ENCODE measurements at places on chromosomes 13 and 19.

DNA sequence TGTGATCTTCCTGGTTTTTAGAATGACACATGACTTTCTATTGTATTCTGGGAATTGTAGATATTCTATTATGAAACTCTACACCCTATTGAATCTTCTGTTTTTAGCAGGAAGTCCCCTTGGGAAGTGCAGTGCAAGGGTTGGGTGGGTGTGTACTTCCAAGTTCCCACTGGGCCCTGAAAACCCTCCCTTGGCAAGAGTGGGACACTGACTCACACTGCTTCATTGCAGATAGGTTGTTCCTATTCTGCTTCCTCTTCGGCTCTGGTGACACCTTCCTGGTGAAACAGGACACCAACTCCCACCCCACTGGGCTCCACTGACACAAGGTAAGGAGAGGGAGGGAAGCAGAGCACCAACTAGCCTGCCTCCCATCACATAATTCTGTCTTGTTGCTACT lies 121.8 kb downstream of the KCTD12 start:
- DNase-seq: no peak

- no peak for DNase-seq
These were observed 222.5 kb upstream of the SPRY2 start for GRCh38 chr13:80563439-80563838.

DNA sequence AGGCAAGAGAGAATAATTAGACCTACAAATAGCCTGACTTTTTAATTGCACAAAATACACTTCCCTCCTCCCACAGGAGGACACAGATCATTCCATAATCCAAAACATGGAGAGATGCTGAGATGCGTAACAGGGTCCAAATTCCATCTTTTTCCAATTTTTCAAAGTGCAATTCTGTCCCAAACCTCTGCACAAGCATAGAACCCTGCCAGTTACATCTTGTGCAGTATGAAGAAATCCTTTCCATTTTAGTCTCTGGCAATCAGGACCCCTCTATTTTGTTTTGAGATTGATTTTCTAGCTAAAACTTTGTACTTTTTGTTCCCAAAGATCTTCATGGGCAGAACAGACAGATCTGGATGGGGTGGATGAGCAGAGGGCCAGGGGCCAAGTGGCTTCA lies 209.2 kb downstream of the B3GLCT start:
- no peak for DNase-seq

DNA sequence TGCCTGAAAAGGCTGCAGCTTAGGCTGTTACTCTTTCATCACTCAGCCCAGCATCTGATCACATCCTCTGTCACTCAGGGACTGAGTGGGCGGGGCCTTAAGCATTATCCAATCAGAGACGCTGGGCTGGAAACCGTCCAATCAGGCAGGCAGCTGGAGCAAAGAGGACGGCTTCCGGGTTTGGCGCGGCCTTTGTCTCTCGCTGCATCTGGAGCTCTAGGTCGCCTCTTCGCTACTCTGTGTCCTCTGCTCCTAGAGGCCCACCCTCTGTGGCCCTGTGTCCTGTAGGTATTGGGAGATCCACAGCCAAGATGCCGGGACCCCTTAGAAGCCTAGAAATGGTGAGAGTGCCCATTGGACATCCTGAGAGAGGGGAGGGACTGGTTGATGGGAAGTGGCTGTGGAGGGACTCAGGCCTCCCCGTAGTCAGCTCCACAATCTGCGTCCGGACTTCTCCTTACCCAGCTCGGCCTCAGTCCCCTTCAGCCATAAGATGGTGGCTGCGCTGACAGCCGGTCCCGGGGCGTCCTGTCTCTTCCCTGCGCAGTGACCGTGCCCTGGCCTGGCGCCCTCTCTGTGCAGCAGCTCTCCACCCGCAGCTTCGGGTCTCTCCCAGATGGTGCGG lies at the start of gene ZNF486:
Gene ZNF486, plus strand, starts transcription at position 195 of the 625 bp plus-strand sequence. Its CDS starts 117 bp downstream, at position 312.
- peak; percentile 85 for DNase-seq

GRCh38 chr19:30663611-30664174 lies 291.5 kb downstream of the ZNF536 start:
- no peak for DNase-seq

Data from stimulated activated CD8-positive, alpha-beta memory T cell treated with anti-CD3 and anti-CD28 coated beads, Interleukin-4, amount 100 ng/mL, for 1 hour (primary cell).